ENCODE measurements at places on chromosomes 4 and X.
A peak's percentile ranks its signal among the peaks of the same experiment; 100 is the strongest.

DNA sequence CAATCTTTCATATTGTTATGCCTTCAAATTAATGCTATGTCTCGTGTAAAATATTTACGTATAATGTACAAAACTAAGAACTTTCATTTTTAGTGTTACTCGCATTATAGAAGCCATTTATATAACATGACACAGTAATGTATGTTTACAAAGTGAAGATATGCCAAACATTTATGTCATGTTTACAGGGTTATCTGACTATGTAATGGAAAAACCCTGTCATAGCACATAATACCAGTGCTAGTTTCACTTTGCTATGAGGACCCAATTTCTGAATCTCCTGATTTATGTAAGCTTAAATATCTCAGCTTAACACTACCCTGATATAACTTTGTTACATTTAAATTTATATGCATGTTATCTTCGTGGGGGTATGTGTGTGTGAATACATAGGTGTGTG, 233.1 kb downstream of the FAT4 start:
- DNase-seq = no peak

DNA sequence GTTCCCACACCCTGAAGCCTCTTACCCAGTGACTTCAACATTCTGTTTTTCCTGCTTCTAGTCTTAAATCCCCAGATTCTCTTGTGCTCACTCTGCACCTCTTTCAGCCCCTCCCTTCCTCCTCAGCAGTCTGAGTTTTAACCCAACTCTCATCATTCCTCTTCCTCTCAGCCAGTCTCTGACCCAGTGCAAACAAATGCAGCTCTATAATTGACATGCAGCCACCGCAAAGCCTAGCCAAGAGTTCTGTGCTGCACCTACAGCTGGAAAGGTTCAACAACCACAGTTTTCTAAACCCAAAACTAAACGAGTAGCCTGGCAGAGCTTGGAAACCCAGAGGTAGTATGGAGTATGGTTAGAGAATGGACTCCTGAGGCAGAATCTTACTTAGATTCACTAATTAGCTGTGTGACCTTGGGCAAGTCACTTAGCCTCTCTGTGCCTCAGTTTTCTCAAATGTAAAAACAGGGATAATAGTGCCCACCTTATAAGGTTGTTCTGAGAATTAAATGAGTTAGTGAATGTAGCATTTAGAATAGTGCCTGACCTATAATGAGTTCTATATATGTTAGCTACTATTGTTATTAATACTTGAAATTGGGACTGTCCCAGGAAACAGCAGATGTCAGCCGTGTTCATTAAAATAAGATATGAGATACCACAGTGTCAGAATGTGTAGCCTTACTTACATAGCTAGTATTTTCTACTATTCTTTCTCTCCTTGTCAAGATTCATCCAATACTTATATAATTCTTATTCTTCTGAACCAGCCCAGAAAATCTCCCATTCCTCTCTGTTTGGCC, 3.5 kb downstream of the TMEM154 start:
- DNase-seq = no peak

DNA sequence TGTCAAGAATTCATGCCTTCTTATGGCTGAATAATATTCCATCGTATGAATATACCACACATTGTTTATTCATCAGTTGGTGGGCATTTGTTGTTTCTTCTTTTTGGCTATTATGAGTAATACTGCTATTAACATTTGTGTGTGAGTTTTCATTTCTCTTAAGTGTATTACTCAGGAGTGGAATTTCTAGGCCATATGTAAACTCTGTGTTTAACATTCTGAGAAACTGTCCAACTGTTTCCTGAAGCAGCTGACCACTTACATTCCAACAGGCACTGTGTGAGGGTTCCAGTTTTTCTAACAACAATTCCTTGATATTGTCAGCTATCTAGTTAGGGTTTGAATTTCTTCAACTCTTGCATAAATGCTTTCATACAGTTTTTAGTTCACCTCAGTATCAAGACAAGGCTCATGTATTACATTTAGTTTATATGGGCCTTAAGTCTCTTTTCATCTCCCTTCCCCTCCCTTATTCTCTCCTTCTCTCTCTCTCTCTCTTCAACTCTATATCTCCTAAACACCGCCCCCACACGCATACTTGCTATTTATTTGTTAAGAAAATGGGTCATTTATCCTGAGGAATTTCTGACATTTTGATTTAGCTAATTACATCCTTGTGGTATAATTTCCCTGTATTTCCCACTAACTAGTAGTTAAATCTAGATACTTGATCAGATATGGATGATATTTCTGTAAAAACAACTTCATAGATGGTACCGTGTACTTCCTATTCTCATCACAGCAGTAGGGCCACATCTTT, 77.4 kb downstream of the WDR19 start:
- peak; percentile 36 for DNase-seq

DNA sequence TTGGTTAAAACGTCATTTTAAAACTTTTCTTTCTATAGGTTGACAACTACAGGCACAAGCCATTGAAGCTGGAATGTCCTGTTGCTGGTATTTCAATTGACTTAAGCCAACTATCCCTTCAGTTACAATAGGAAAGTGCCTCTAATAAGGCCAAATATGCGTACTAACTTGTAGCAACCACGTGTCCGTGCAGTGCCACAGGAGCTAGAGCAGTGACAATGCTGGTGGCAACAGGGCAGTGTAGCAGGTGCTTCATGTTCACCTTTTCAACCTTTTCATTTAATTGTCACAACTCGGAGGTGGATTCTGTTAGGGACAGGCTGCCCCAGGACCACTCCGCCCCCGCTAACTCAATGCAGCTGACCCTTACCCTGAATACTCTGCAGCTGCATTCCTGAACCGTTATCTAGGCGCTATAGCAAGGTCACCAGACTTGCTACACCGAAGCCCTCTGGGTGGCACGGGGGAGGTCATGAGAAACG, 37.7 kb downstream of the ERVMER34-1 start:
- no peak for DNase-seq

DNA sequence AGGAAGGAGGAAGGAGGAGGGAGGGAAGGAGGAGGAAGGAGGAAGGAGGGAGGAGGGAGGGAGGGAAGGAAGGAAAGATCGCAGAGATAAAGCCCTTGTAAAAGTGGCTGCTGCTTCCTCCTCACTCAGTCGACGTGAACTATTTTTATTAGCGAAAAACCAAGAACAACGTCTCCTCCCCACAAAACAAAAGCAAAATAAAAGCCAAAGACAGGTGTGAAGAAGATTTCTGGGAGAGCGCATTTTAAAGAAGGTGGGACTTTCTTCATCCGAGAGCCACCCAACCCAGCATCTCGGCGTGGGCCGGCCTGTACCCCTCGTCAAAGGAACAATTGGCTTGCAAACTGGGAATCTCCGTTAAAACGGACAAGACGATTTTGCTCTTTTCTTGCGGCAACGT, 40.7 kb upstream of the ASMTL start:
- DNase-seq = no peak

- DNase-seq = peak; percentile 77
Observed at GRCh38 chr4:110631584-110632505, 9.0 kb upstream of the PITX2 start.

DNA sequence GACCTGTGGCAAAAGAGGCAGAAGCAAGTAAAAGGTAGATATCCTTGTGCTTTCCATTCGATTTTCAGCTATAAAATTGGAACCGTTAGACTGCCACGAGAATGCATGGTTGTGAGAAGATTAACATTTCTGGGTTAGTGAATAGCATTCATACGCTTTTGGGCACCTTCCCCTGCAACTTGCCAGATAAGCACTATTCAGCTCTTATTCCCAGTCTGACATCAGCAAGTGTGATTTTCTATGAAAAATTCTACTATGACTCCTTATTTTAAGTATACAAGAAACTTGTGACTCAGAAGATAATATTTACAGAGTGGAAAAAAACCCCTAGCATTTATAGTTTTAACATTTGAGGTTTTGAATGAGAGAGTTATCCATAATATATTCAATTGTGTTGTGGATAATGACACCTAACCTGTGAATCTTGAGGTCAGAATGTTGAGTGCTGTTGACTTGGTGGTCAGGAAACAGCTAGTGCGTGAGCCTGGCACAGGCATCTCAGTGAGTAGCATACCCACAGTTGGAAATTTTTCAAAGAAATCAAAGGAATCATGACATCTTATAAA, 3.9 kb downstream of the FGB start:
- DNase-seq = no peak

DNA sequence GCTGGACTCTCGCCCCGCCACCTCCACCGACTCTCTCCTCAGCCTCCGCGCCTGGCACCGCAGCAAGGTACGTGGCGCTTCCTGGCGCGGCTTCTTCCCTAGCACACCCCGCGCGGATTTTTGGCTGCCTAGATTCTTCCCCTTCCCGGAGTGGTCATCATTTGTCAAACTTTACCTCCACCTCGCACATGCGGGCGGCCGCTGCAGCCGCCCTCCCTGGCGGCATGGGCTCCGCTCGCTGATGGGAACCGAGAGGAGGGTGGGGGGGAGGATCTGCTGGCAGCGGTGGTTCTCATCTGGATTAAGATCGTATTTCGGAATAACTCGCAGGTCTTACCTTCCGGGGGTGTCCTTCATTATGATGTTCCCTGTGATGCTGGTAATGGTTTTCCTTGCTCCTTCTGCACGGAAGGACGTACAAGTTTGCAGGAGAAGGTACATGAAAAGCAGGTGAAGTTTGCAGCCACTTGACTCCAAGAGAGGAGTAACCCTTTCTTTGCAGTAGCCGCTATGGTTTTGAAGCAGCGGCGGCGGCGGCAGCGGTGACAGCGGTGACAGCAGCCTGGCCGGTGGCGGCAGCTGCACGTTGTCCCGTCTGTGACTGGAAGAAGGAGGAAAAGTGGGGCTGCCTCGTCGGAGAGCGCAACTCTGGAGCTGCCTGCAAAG, 2183.9 kb upstream of the TENM3 start:
- no peak for DNase-seq

GRCh38 chr4:149980121-149980682, 98.0 kb upstream of the DCLK2 start:
- no peak for DNase-seq

GRCh38 chrX:119398974-119399771, at the start of gene SLC25A43:
TSS of gene SLC25A43 (plus strand) at chrX:119399336. CDS start at chrX:119399404, 68 bp downstream.
- peak; percentile 61 for DNase-seq

DNA sequence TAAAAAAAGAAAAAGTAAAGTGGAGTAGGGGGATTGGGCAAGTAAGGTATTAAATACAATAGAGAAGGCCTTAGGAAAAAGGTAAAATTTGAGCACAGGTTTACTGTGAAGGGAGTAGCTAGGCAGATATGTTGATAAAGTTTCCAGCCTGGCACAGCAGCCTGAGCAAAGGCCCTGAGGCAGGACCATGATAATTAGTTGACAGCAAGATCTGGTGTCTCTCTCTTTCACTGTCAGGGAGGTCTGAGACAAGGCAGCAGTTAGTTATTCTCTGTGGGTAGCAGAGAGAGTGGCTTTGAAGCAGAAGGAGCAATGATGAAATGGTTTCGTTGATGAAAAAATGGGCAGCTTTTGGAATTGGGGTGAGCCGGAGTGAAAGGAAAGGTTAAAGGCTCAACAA, 119.5 kb downstream of the KDR start:
- no peak for DNase-seq

DNA sequence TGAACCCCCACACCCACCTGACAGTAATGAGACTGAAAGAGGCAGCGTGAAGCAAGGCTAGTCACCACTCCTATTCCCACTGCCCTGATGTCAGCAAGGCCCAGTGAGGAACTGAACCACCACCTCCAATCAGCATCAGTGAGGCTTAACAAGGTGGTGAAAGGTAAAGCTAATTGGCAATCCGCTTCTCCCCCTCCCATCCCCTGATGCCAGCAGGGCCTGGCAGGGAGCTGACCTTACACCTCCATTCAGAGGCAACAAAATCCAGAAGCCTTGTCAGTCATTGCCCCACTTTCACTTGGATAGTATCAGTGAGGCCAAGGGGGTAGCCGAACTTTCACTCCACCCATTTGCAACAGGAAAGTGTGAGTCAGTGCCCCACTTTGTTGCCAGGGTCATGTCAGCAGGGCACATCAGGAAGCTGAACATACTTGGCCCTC, 60.8 kb downstream of the AWAT2 start:
- DNase-seq = no peak

DNA sequence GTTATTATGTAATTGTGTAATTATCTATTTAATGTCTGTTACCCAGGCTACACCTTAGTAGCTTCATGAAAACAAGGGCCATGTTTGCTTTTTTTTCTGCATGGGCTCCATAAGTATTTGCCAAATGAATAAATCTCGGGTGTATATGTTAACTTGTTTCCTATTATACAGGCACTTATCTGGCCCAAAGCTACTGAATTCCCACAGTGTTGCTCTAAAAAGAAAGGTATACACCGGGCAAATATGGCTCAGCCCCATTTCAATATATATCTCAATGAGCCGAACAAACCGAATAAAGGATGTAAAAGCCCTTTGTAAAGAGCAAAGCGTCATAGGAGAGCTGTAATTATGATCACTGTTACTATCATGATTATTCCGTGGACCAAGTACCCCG, 767 bp downstream of the PAQR3 start:
- no peak for DNase-seq

GRCh38 chrX:70324326-70324725, 34.4 kb downstream of the KIF4A start:
- no peak for DNase-seq

GRCh38 chr4:127575888-127576287, 56.9 kb upstream of the INTU start:
- DNase-seq = no peak

All from suppressor macrophage treated with lipopolysaccharide for 1 hour (primary cell).